NCI-H345 (cell line): ENCODE measurements at places on chromosomes 12 and 14.

DNA sequence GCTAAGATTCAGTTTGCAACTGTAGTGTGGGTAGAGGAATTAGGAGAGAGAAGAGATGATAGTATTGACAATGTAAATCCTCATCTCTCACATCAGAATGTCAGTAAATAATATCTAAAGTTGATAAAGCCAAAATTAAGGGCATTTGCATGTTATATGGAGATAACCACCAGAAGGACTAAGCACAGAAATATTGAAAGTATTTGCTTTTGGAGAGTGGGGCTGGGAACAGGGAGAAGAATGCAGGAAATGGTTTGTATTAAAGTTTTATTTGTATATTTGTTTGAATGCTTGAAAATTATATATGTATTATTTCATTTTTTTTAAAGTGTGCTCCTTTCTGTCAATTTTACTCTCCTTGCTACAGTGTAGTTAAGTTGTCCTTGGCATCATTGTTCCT, 491.4 kb downstream of the APAF1 start:
- DNase-seq: no peak

DNA sequence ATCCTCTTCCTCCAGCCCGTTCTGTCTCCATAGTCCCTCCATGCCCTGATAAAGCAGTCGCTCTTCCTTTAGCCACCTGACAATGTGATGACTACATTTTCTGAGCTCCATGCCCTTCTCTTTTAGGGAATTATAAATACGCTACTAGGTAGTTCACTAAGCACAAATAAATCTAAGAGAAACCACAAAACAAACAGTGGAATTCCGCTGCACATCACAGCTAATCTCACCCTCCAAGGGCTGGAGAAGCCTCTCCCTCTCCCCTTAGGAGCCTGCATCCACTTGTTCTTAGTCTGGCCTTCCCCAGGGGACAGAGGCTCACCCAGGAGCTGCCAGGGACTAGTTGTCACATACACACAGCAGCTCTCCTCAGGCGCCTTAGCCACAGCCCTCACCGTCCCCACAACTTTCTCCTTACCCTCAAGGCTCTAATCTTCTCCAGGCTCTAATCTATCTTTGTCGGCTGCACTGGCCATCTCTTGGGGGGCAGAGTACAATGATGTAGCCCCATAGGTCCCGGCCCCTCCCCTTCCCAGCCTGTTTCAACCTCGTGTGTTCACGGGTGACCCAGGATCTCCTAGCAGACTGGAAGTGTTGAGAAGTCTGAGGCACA, 55.9 kb upstream of the GPR68 start:
- DNase-seq: no peak

GRCh38 chr12:104656921-104657320, 200.2 kb downstream of the CHST11 start:
- DNase-seq: no peak

DNA sequence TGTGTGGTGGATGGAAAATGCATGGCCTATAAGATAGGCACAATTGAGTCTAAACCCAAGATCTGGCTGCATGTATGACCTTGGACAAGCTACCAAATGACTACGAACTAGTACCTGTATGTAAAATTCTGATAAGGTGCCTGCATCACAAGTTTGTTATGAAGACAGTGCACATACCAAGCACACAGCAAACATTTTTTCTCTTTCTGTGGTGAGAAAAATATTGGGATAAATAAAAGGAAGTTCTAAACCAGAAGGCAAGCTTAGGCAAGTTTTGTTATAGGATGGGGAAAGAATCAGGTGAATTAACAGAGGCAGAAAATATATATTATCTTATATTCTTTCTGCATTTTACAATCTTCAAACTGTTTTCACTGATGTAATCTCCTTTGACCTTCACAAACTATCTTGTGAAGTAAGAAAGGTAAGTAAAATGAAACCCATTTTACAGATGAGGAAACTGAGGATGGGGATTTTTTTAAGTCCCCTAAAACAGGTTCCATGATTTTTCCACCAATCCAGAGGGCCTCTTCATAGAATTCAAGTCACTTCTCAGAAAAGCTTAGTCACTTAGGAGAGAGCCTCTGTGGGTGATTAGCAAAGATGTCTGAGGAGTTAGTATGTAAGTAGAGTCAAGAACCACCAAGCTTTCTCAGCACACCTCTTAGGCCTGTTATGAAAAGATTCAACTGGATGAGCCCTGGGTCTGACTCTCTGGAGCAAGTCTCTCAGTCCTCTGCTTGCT, 132.0 kb upstream of the RAP1B start:
- DNase-seq: no peak

DNA sequence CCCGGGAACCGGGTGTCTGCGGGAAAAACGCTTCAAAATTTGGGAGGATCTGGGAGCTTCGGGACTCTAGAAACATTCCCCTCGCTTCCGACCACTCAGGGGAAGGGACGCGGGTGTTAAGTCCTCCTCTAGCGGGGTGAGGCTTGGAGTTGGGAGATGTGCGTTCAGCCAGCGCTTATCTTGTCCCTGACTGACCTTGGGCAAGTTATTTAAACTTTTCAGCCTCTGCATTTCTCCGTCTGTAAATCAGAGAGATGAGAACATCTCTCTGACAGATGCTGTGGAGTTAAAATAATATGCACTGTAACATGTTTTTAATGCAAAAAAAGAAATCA, 76.9 kb upstream of the ANO4 start:
- DNase-seq: no peak

DNA sequence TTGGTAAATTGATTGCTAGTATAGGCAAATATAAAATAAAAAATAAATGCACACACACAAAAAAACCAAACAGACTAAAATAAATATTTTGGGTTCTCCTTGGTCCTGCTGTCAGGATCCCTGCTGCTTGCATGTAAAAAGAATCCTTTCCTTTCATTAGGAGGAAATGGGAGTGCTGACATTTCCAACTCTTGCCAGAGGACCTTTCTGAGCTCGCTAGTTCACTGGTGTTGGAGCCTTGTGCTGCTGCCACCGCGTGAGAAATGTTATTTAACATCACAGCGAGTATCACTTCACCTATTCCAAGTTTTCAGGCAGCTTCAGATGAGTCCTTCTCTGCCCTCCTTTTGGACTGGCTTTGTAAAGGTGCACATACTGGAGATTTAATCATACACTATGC, 358.9 kb downstream of the NPAS3 start:
- DNase-seq: no peak

DNA sequence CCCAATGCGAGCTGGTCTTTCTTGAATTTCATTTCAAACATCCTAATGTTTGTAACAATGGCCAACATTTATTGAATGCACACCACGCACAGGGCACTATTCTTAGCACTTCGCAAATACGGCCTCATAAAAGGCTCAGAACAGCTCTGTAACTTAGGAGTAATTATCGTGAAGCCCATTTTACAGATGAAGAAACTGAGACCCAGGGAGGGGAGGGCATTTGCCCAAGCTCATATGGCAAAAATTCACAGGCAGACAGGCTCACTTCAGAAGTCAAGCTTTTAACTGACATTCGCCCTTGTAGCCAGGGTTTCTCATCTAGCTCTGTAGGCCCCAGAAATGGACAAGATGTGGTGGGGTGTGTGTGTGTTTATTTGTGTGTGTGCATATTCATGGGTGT, 60.3 kb upstream of the TBX3 start:
- DNase-seq: no peak

GRCh38 chr14:46887144-46887543, 235.6 kb upstream of the RPL10L start:
- DNase-seq: no peak
